CD4-positive, alpha-beta T cell treated with Interleukin-21 for 1 hour (primary cell): ENCODE measurements at places on chromosomes 1 and 21.

DNA sequence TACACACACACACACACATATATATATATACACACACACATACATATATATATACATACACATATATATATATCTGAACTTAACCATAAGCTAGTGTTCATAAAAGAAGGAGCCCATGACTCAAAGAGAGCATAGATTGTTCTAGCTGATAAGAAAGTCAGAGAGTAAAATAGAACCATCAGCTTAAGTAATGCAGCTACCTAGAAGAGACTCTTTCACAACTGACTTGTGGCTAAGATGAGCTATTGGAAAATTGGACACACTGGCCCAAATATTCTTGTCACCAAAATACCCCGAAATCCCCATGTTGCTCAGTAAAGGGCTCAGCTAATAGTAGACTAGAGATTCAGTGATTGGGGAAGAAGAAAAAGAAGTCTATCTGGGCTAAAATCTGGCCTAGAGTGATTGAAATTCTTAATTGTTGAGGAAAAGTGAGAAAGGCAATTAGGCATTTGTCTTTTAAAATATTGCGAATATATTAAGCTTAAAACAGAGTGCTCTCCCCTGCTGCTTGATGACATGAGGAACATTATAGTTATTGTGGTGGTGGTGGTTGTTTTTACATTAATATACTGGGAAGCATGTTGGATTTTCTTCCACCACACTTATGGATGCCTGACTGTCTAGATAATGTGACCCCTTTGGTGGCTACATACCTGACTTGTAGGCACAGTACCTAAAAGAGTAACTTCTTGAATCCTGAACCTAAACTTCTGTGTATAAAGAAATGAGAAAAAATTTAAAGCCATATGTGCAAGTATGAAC, 6.3 kb downstream of the SLAMF1 start:
- peak; percentile 61 for DNase-seq

DNA sequence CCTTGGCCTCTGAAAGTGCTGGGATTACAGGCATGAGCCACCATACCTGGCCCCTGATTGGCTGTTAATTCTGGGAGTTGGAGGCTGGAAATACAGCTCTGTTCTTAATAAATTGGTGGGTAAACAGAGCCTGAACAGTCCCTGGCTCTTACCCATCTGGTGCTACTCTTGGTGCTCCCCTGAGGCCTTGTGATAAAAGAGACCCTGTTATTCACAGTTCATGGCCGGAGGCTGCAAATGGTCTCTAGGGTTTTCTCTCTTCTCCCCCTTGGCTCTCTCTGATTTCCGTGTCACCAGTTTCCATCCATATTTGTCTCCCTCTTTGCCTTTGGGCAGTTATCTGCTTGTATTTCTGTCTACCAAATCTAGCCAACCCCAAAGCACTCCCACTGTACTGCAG, 17.2 kb downstream of the NFASC start:
- no peak for DNase-seq

- DNase-seq, result peak; percentile 46
Observed at GRCh38 chr1:159881622-159882526, 18.1 kb downstream of the CFAP45 start.

DNA sequence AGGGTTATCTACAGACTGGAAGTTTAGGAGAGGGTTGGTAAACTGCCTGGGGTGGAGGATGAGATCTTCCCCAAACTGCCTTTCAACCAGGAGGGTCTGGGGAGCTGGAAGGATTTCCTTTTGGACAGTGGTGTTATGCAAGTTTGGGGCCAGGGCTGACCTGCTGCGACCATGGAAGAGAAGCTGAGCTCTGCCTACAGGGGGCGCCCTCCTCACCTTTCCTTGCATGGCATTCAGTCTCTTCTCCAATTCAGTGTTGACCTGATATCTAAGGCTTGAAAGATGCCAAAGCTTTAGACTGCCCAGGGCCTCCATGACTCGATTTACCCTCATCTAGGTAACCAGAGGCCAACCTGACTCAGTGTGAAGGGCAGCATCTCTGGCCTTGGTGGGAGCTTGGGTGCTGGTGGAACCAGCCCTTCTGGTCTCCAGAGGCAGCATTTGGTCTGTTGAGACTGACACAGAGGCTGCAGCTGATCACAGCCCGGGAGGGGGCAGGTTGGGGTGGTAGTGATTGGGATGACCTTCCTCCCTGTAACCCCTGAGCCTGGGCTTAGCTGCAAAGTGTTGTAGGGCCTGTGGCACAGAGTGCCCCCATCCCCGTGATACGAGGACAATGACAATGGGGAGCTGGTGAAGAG, 170.0 kb downstream of the GRIK3 start:
- no peak for DNase-seq

- no peak for DNase-seq
Observed at GRCh38 chr1:22747021-22747734, 36.5 kb downstream of the EPHB2 start.

GRCh38 chr1:244344001-244344400, 107.7 kb downstream of the ADSS2 start:
- DNase-seq, result no peak

DNA sequence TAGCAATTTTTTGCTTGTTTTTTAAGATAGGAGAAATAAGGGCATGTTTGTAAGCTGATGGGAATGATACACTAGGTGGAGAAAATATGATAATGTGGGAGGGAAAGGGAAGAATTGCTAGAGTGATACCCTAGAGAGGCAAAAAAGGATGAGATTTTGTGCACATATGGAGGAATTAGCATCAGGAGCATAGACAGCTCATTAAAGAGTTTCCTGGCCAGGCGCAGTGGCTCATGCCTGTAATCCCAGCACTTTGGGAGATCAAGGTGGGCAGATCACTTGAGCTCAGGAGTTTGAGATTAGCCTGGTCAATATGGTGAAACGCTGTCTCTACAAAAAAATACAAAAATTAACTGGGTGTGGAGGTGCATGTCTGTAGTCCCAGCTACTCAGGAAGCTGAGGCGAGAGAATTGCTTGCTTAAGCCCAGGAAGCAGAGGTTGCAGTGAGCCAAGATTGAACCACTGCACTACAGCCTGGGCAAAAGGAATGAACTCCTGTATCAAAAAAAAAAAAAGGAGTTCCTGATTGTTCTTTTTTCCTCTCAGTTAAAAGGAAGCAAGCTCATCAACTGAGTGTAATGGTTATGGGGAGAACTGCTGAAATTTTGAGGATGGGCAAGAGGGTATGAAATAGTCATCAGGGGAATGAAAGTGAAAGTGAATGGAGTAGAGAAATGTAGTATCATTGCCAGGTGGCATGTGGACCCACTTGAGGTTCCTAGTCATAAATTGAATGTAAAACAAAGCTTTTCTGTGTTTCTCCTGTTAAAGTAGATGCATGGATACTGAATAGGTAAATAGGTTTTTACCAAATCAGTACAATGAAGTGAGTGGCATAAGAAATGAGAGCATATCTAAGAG, 35.5 kb downstream of the SH3GLB1 start:
- peak; percentile 34 for DNase-seq

GRCh38 chr1:82001345-82001744, 200.6 kb downstream of the ADGRL2 start:
- DNase-seq, result no peak

DNA sequence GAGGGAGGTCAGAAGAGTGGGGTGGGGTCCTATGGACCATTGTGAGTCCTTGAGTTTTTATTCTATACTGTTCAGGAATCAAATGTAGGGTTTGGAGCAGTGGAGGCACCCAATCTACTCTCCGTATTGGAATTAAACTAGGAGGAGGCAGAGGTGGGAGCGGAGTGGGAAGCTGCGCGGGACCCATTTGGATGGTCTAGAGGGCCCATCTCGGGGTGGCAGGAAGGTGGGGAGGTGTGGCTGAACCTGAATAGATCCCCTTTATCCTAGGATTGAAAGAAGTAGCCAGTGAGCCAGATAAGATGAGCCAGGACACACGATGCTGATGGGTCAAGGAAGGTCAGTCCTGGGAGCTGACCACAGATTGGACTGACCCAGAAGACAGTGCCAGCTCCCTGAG, 325.8 kb downstream of the AJAP1 start:
- DNase-seq, result no peak

DNA sequence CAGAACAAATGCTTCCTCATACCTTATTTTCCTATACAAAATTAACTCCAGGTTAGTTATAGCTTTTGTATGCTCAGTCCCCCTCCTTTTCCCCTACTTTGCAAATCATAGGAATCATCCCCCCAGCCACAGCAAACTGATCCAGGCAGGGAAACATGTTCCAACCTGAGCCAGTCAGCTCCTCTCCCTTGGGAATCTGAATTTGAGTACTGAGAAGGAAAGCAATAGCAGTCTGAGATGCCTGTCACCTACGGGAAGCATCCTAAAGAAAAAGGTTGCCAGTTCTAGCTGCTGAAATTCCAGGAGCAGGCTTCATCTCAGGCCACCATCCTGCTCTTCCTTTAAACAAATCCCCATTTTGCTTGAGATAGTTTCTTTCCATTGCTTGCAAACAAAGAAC, 6.9 kb downstream of the ADSS2 start:
- DNase-seq, result no peak

GRCh38 chr1:30330644-30331043, 392.7 kb downstream of the MATN1 start:
- DNase-seq, result no peak

- DNase-seq, result no peak
Observed at GRCh38 chr21:33212159-33212851, 17.4 kb upstream of the IFNAR2 start.

- no peak for DNase-seq
Observed at GRCh38 chr1:234985516-234986294, 142.9 kb downstream of the TOMM20 start.

DNA sequence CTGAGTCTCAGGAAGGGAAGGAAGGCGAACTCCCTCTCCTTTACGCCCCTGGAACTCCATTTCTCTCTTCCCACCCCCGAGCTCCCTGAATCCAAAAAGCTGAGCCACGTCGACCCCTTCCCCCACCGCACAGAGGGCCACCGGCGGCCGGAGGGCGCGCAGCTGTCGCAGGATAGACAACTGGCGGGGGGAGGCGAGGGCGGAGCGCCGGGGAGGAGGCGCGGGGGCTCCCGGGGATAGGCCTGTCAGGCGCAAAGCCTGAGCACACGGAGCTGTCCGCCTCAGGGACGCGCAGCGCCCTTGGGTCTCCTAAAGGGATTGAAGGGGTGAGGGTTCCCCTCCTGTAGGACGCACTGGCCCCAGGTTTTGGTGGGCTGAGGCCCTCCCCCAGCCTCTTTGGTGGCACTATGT, 752 bp upstream of the ACTA1 start:
- DNase-seq, result no peak

DNA sequence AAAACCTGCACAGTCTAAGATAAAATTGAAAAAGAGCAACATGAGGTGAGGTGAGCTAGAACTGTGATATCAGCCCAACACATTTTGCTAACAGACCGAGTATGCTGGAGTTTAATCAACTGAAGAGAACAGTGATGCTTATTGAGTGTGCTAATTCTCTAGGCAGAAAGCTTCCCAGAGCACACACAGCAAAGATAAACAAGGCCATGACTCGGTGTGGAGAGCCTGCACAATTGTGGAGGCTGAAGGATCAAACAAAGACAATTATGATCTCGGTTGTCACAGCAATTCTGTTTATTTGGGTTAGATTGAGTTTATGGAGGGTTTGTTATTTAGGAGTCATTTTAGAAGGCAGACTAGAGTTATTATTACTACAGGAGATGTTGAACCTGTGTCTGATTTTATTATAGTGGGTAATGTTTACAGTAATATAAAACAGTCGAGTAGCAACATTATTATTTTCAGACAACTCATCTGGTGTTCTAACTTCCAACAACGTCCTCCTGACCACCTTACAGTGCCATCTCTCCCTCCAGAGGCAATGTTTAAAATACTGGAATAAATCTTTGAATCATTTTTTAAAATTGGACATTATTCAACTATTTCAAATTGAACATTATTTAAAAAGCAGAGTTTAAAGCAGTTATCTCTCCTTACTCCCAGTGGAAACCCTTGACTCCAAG, 40.2 kb downstream of the DPT start:
- no peak for DNase-seq

DNA sequence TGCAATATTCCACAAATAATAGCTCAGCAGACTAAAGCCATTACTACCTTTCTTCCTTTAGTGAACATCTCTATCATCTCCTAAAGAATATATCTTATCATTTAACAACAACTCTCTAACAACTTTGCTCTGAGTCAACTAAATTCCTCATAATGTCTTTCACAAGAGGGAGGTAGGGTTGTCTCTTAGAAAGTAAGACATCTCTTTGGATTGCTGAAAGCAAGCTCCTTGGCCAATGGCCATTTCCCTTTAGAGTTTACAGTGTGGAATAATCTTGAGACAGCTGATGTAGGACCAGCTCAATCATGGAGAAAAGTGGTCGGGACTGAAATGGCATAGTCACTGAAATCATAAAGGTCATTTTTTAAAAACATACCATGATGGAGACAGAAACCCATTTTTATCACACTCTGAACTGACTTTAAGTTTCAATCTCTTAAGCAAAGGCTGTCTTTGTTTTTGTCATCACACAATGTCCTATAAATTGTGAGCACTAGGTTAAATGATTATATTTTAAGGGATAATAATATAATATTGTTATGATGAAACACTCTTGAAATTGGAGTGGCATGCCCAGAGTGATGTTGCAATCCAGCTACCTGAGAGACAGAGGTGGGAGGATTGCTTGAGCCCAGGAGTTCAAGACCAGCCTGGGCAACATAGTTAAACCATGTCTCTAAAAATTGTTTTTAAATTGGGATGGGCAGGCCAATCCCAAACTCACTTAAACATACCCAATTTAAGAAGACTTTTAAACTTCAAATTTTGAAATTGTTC, 91.1 kb downstream of the SLC44A5 start:
- no peak for DNase-seq

DNA sequence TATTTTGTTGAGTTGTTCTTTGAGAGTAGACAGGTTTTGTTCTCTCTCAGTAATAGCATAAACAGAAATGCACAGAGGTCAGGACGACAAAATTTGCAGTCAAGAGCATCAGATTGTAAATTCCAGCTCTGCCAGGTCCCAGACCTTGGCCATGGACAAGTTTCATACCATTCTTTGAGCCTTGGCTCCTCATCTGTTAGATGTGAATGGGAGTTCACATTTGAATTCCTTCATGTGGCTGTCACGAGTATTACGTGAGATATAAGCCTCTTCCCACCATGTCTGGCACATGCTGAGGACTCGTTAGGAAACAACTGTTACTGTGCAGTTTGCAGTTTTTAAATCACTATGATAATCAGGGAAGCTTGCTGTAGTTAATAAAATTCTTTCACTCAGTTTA, 93.2 kb upstream of the KCTD3 start:
- no peak for DNase-seq

DNA sequence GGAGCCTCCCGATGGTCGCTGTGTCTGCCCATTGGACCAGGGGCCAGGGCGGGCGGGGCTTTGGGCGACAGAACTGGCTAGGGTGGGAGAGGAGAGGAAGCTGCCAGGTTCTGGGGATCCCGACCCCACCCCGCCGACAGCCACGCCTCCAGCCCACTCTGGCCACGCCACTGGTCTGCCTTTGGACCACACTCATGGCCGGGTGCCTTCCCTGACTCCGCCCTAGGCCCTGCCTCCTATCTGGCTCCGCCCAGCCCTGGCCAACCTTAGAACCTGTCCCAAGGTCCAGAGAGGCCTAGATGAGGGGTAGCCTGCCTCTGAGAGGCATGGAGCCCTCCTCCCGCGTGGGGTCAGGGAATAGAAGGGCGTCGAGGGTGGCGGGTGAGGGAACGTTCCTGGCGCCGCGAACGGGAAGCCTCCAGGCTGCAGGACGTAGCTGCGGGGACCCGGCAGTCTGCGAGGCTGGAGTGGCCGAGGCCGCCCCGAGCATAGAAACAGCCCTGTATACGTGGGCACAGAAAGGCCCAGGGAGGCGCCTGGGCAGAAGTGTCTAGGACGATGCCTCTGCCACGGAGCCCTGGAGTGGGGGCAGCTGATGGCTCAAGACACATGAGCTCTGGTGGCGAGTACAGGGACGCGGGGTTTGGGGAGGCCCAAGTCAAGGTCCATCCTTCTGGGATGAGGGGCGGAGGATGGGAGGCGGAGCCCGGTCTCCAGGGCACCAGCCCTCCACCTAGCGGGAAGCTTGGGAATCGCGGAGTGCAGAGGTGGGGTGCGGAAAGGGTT, 11.5 kb upstream of the COL16A1 start:
- peak; percentile 21 for DNase-seq
